GM12878 (cell line): ENCODE measurements at places on chromosomes 3 and 15. TPM values are rescaled to one million over a fixed set of nuclear protein-coding genes. Genes with fewer than 3 reads are reported as not detected.

Gene DISP2
- total RNA-seq: not detected in 2 replicates

GRCh38 chr3:196740481-196741248 is 1.0 kb downstream of the PAK2 start:
- DNase-seq: no peak

Gene LIPH
- 8.8 and 9.1 TPM in 2 replicates for total RNA-seq

GRCh38 chr3:34569437-34569836 is 771.0 kb downstream of the PDCD6IP start:
- no peak for DNase-seq

Gene ADIPOQ
- not detected in 2 replicates for total RNA-seq

DNA sequence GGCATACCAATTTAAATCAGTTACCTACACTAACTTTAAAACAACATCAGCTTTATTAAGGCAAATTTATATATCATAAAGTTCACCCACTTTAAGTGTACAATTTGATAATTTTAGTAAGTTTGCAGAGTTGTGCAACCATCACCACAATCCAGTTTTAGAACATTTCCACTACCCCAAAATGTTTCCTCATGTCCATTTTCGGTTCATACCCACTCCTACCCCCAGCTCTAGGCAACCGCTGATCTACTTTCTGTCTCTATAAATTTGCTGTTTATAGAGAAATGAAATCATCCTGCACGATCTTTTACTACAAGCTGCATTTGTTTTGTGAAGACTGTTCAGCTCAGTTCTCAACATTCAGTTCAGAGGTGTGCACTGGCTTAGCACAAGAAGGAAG is 31.5 kb upstream of the FAM81A start:
- no peak for DNase-seq

Gene DHFR2
- total RNA-seq: 4.2 and 5.4 TPM in 2 replicates

DNA sequence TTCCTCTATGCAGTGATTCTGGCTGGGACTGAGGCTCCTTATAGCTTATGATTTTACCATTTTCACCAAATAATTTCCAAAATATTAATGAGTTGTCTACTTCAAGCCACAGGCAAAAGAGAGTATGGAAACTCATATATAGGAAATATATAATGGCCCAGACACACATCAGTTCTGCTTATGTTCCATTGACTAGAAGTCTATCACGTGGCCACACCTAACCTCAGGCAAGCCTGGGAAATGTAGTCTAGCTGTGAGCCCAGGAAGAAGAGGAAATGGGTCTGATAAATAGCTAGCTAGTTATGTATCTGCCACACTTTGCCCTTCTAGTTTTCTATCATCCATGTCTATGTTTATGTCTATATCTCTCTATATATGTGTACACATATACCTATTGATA is 195.1 kb downstream of the OTOL1 start:
- no peak for DNase-seq

DNA sequence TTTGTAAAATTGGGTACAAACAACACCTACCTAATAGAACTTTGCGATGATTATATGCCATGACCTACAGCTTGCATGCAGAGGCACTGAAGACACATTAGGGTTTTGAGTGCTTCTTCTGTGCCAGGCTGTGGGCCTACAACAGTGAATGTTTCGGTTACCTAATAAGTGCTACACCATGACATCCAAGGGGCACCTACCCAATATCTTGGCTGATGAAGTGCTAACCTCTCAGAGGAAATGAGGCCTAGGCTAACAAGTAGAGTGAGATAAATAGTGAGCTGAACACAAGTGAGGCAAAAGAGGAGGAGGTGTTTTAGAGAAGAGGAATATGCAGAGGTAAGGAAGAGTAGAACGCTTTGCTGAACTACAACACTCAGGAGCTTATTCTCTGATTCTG is 12.2 kb upstream of the RASGRP1 start:
- no peak for DNase-seq

DNA sequence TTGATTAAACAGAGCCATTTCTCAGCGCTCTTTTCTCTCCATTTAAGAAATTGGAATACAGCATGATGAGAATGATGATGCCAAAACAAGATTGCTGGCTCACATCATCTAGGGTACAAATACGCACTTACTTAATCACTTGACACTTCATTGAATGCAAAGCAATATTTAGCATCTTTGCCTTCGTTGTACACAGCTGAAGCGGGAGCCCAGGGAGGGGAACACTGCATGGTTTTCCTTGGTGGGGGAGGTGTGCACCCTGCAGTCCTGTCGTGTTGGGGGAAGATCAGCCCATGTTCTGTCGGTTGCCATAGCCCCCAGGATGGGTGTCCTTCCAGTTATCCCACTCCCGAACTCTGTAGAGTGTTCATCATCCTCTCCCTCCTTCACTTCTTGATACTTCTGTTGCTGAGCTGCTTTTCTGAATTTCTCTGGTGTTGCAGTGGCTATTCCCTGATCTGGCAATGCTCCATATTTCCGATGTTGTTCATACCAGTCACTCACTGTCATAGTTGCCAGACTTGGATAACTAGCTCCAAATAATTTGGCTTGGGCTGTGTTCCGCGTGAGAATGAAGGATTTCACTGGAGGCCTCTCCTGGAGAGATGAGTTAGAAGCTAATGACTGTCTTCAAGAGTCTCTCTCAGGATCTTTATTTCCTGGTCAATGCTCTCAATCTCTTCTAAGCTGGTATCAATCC is 50.1 kb upstream of the DYNC1LI1 start:
- no peak for DNase-seq
